Aorta (tissue), 5 donors: ENCODE measurements at places on chromosomes 1 and 21. TPM values are rescaled to one million over a fixed set of nuclear protein-coding genes. Genes with fewer than 3 reads are reported as not detected.

Gene SEC16B
- 2.4 TPM for total RNA-seq

Gene CLDN17
- total RNA-seq: not detected

Gene AMY1A
- total RNA-seq: not detected

Gene PDPN
- 19.5 TPM for total RNA-seq

Gene PTPN7
- 3.4 TPM for total RNA-seq

GRCh38 chr1:85356130-85356529 lies 79.7 kb upstream of the BCL10 start:
- no peak overlapping the region for H3K4me3 ChIP-seq
- H3K36me3 ChIP-seq: no peaks in the 10 kb centered on the region
- H3K27me3 ChIP-seq: no peaks in the 10 kb centered on the region
- no peak for DNase-seq

- H3K4me3 ChIP-seq: no peak overlapping the region
- no peak overlapping the region for H3K27ac ChIP-seq
- H3K27me3 ChIP-seq: no peaks in the 10 kb centered on the region
Measured at GRCh38 chr1:88608139-88608943, 75.7 kb upstream of the PKN2 start.

GRCh38 chr1:160711602-160712311 lies at the start of gene CD48:
Gene CD48, minus strand, starts transcription at chr1:160711822. Its CDS starts 59 bp downstream, at chr1:160711763.
- H3K4me1 ChIP-seq: no peaks in the 10 kb centered on the region
- no peak within 1 kb of the TSS for H3K27ac ChIP-seq
- no peak within 1 kb of the TSS for H3K4me3 ChIP-seq
- peaks cover 2% of the 10 kb centered on the region for H3K27me3 ChIP-seq

DNA sequence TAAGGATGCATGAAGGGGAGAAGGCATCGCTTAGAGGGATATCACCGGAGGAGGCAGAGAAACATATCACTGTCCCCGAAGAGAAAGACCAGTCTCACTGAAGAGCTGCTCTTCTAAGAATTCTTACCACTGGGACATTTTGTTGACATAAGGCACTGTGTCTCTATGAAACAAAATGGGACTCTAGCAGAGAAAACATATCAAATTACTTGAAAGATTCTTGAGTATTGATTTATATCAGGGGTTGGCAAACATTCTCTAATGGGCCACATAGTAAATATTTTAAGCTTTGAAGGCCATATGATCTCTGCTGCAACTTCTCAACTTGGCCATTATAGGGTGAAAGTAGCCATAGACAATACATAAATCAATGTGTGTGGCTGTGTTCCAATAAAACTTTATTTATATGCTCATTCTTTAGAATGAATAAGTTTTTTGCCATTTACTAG lies 41.0 kb upstream of the GREM2 start:
- no peaks in the 10 kb centered on the region for H3K27me3 ChIP-seq
- no peak for DNase-seq
- H3K27ac ChIP-seq: no peak overlapping the region
- H3K4me1 ChIP-seq: no peaks in the 10 kb centered on the region

DNA sequence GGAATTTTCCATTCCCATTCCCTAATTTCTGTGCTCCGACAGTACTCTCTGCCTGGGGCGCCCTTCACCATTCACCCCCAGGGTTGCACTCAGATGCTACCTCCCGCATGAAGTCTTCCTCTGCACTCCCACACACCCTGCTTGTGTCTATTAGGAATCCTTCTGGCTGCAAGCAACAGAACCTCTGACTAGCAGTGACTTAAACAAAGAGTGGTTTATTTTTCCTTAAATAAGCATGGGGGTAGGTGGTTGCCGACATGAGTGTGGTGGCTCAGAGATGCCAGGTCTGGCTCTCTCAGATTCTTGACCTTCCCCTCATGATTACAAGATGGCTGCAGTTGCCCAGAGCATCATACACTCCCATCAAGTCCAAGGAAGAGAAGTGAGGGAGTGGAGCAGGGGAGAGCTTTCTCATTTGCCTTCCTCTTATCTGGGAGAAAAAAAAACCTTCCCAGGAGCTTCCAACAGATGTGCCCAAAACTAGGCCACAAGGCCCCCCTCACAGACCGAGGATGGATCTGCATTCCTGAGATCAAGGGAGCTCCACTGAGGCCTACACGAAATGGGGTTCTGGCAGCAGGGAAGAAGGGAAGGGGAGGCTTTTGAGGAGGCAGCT lies 49.6 kb upstream of the LBR start:
- DNase-seq: no peak
- H3K27me3 ChIP-seq: no peaks in the 10 kb centered on the region
- H3K27ac ChIP-seq: no peak overlapping the region
- H3K36me3 ChIP-seq: no peaks in the 10 kb centered on the region
- H3K4me1 ChIP-seq: no peaks in the 10 kb centered on the region
- no peak overlapping the region for H3K4me3 ChIP-seq

DNA sequence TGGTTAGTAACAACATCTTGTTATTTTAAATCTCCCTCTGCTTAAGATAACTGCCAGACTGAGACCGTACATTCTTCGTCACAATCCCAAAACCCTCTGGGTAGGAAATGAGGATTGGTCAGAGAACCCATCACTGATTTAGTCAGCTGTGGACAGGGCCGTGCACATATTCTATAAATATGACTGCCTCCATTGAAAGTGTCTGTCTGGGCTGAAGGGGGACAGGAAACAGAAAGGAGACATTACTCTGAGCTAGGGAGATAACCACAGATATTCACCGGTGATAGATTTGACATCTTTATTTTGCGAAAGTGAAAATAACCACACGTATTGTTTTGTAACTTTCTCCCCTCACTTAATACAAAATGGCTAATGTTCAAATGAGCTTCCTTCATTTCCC lies 36.9 kb upstream of the ST6GALNAC5 start:
- H3K27me3 ChIP-seq: no peaks in the 10 kb centered on the region
- H3K27ac ChIP-seq: no peak overlapping the region
- no peak overlapping the region for H3K4me3 ChIP-seq
- H3K36me3 ChIP-seq: no peaks in the 10 kb centered on the region
- H3K4me1 ChIP-seq: no peaks in the 10 kb centered on the region

DNA sequence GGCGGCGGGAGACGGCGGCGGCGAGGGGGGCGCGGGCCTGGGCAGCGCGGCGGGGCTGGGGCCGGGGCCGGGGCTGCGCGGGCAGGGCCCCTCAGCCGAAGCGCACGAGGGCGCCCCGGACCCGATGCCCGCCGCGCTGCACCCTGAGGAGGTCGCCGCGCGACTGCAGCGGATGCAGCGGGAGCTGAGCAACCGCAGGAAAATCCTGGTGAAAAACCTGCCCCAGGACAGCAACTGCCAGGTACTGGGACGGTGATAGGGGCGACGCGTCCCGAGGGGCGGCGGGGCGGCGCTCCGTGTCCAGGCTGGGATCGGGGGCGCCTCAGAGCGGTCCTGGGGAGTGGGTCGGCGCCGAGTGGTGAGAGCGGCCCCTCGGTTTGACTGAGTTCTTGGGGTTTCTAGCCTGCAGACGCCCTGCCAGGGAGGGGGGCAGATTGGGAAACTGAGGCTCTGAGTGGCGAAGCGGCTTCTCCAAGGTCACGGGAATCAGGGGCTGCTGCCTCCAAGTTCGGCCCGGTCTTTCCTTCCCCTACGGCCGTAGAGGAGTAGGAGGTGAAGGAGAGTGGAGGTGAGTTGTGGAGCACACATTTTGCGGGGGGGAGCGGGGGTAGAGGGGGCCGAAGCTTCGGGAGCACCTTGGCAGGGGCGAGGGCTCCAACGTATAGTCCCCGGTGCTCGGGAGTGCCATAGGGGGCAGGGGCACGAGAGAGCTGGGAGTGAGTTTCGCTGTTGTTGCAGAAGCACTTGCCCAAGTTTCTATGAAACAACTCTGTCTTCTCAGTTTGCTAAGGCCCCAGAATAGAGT lies 508 bp downstream of the RAVER2 start:
- no peaks in the 10 kb centered on the region for H3K36me3 ChIP-seq
- H3K27ac ChIP-seq: peak overlapping the region; percentile 50
- H3K4me1 ChIP-seq: no peaks in the 10 kb centered on the region
- peak; percentile 79 for DNase-seq

DNA sequence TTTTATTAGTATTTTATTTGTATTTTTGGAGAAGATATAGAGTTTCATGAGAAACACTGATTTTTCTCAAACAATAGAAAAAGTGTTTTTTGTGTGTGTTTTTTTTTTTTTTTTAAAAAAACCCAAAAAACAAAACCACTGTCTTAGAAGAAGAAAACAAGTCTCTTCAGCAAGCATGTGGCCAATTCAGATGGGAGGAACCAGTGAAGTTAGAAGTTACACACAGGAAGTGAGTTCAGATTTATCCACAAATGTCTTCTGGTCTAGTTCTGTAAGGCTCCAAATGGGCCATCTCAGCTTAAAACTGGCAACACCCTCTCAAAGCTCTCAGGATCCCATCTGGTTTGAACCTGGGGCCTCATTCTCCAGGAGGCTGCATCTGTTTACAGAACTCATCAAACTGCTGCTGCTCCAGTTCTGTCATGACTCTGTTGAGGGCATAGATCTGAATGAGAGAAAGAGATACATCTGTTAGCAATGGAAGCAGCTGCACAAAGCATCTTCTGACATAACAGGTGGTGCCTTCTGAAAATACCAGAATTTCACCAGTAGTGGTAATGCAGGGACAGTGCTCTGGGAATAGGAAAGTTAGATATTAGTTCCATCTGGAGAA lies 9.8 kb upstream of the ERMAP start:
- H3K27me3 ChIP-seq: no peaks in the 10 kb centered on the region
- no peaks in the 10 kb centered on the region for H3K36me3 ChIP-seq
- no peak for DNase-seq
- H3K4me1 ChIP-seq: no peaks in the 10 kb centered on the region
- no peak overlapping the region for H3K4me3 ChIP-seq

DNA sequence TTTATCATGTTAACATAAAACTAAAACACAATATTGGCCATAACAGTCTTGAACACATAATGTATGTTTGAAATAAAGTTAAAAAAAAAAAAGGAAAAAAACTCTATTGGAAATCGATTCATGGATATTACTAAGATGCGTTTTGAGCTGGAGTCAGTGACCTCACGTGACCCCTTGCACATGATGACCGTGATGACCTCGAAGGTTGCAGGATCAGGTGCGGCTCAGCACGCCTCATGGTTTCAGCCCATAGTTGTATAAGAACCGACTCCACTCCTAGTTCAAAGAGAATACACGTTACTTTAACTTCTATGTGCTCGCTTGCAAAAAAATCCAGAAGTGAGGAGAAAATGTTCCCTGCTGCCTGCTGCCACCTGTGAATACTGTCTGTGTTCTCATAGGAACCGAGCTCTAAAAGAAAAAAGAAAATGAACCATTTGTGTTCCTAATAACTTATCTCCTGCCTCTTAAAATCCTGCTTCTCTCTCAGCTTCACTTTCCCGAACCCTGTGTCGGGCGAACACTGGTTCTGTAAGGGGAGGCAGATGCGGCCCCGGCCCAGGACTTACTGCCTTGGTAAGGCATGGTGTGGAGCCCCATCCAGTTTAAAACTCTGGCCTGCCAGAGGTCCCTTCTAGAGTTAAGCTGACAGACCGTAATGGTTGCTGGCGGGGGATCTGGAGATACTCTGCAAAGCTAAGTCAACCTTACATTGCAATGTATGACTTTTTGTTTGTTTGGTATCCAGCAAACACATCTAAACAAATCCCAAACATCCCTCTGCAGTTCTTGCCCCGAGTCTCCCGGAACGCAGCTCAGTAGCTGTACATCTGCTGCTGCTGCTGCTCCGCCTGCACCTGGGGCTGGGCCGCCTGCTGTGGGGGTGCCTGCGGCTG lies 33.8 kb upstream of the RIPK4 start:
- H3K4me3 ChIP-seq: no peak overlapping the region
- no peaks in the 10 kb centered on the region for H3K27me3 ChIP-seq
- H3K4me1 ChIP-seq: no peaks in the 10 kb centered on the region

DNA sequence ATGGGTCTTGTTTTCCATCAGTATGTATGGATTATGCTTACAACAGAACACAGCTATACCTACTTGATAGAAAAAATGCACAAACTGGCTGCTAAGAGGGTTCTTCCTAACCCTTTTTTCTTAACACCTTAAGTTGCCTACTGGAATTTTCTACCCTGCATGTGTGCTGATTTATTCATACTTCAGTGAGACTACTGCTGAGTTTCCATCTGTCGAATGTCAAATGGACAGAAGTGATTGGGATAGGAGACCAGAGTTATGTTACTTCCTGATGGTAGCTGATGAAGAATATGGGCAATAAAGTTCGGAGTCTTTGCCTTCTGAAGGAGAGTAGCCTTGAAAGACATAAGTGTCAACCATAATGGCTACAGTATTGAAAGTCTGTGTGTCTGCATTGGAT lies 6.5 kb upstream of the DNM3 start:
- H3K4me1 ChIP-seq: no peaks in the 10 kb centered on the region
- no peak overlapping the region for H3K27ac ChIP-seq
- DNase-seq: no peak
- no peaks in the 10 kb centered on the region for H3K27me3 ChIP-seq
- H3K4me3 ChIP-seq: no peak overlapping the region

- no peaks in the 10 kb centered on the region for H3K27me3 ChIP-seq
- no peak overlapping the region for H3K27ac ChIP-seq
- H3K36me3 ChIP-seq: no peaks in the 10 kb centered on the region
- no peak for DNase-seq
- H3K4me1 ChIP-seq: no peaks in the 10 kb centered on the region
Measured at GRCh38 chr1:221602830-221603229, 139.1 kb downstream of the DUSP10 start.

- no peaks in the 10 kb centered on the region for H3K27me3 ChIP-seq
- no peak overlapping the region for H3K4me3 ChIP-seq
- no peaks in the 10 kb centered on the region for H3K4me1 ChIP-seq
- H3K36me3 ChIP-seq: no peaks in the 10 kb centered on the region
Measured at GRCh38 chr1:211352985-211353515, 26.4 kb downstream of the TRAF5 start.

GRCh38 chr1:54115520-54115919 lies 37.3 kb downstream of the CDCP2 start:
- no peaks in the 10 kb centered on the region for H3K27me3 ChIP-seq
- no peaks in the 10 kb centered on the region for H3K36me3 ChIP-seq
- H3K27ac ChIP-seq: no peak overlapping the region
- no peak for DNase-seq
- H3K4me1 ChIP-seq: no peaks in the 10 kb centered on the region

DNA sequence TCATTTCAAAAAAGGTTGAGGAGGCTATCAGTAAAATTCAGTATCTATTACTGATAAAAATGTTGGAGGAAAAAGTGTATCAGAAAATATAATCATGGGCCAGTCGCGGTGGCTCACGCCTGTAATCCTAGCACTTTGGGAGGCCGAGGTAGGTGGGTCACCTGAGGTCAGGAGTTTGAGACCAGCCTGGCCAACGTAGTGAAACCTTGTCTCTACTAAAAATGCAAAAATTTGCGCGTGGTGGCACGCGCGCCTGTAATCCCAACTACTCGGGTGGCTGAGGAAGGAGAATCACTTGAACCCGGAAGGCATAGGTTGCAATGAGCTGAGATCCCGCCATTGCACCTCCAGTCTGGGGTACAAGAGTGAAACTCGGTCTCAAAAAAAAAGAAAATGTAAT lies 5.3 kb upstream of the ATP1A4 start:
- H3K4me1 ChIP-seq: no peaks in the 10 kb centered on the region
- H3K36me3 ChIP-seq: no peaks in the 10 kb centered on the region
